ENCODE measurements at places on chromosomes 5 and 9. TPM values are rescaled to one million over a fixed set of nuclear protein-coding genes. Genes with fewer than 3 reads are reported as not detected.

GRCh38 chr9:5582835-5583195 lies 46.1 kb upstream of the RIC1 start:
- no peak for DNase-seq

- no peak for DNase-seq
Observed at GRCh38 chr9:108551030-108551841, 304.6 kb downstream of the ACTL7B start.

The DBH gene
- 2.1 TPM for polyA plus RNA-seq

DNA sequence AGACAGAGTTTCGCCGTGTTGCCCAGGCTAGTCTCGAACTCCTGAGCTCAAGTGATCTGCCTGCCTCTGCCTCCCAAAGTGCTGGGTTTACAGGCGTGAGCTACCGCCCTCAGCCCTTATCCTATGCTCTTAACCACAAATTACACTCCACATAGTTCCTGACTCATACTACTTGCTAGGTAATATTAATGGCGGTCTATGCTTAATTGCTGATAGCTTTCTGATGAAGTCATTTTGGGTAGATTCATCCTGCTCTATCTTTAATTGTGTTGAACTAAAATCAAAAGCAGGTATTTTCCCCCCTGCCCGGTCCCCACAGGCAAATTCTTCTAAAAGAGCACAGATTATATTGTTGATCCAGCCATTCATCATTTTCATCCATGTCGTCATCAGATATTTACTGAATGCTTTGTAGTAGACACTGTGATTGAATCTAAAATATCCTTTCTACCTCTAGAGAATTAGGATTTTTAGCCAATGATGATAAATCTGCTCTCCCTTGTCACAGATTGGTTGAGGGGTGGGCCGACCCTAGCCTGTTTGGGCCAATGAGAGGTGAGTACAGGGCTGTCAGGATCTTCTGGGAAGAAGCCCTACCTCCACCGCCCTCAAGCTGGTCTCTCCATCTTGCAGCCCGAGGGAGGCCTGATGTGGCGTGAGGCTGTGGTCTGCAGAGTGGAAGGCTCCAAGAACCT lies 144.8 kb downstream of the NR3C1 start:
- no peak for DNase-seq

DNA sequence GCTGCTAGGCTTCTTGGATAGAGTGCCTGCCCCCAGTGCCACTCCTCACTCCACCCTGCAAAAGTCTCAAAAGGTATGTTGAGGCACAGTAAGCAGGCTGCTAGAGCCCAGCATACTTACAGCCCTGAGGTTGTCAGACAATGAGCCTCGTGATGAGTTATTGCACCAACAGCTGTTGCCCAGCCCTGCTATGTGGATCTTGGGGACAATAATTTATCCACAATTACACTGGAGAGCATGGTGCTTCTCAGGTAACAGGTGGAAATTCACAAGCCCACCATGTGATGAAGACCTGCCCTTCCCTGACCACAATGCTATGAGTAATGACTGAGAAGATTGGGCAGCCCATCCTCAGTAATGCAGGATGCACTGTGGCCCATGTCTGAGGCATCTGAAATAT lies 36.5 kb downstream of the KCNIP1 start:
- DNase-seq, result no peak

DNA sequence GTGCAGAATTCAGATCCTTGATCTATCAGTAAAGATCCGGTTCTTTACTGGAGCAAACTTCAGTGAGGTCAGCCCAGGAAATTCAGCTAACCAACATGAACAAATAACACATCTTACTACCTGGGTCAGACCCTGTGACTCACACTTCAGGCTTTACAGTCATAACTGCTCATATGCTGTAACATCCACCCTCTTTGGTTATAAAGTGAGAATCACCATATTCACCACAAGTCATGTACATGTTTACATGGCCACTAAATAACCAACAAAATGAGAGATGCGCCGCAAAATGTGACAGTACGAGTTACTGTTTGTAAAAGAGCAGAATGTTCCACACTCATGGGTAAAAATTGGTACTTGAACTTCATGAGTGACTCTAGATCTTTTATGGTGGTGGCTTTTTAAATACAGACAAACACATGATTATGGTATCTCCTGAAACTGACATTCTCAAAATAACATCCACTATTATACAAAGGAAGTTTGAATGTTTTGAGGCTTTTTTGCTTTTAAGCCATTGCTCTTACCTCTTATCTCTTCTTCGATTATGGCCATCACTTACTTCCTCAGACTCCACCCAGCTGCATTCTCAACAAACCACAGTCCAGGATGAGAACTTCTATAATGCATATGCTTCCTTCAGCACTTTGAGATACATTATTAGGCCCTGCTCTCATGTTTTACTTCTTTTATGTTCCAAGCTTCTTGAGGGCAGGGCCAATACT lies 516.6 kb downstream of the RAB3C start:
- DNase-seq, result no peak

- no peak for DNase-seq
Observed at GRCh38 chr9:131334629-131335367, 45.3 kb downstream of the PLPP7 start.
